Dermis blood vessel endothelial cell (primary cell): ENCODE measurements at places on chromosomes 13 and 19. TPM values are rescaled to one million over a fixed set of nuclear protein-coding genes. Genes with fewer than 3 reads are reported as not detected.

U2AF2 gene
- total RNA-seq = 84.1 and 172 TPM in 2 replicates

TMEM255B gene
- total RNA-seq = 45.1 and 72.3 TPM in 2 replicates

RNASEH2A gene
- total RNA-seq = 19.6 and 45.6 TPM in 2 replicates

ZNF30 gene
- 5.2 and 7.3 TPM in 2 replicates for total RNA-seq

SHISA2 gene
- 1.1 and 1.7 TPM in 2 replicates for total RNA-seq
